CD8-positive, alpha-beta memory T cell (primary cell): ENCODE measurements at places on chromosomes 6 and 20.

DNA sequence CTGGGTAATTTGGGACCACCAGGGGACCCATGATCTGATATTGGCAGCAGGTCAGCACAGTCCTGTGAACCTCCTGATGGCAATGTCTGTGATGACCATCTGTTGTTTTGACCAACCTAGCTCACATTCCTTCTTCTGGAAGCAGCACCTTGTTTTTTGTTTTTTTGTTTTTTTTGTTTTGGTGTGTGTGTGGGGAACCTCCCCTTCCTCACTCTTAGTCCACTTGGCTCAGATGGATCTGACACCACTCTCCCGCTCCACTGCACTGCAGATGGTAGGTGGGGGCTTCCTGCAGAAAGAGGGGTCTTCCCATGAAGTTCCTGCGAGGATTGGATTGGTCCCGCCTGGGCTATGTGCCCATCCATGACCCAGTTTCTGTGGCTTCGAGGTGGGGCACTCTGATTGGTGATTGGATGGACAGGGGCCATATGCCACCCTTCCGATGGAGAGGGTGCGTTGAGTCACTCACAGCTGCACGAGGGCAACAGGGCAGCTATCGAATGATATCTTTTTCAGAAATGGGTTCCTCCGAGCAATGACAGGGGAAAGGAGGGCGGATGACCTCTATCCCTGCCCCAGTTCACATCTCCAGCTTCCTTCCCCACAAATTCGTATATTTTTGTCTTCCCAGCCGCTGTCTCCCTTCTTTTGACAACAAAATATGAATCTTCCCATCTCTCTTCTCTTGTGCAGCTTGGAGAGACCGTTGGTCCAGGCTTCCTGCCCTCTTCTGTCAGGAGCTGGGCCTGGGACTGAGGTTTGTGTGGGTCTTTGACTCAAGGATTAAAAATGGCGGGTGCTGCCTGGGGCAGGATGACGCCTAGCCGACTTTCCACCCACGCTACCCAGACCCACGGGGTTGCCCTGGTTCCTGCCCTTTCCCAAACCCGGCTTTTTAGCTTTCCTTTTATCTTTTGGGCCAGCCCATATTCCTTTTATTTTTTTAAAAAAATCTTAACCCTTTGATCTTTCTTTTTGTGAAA lies 132.1 kb upstream of the KCNG1 start:
- no peak for DNase-seq

DNA sequence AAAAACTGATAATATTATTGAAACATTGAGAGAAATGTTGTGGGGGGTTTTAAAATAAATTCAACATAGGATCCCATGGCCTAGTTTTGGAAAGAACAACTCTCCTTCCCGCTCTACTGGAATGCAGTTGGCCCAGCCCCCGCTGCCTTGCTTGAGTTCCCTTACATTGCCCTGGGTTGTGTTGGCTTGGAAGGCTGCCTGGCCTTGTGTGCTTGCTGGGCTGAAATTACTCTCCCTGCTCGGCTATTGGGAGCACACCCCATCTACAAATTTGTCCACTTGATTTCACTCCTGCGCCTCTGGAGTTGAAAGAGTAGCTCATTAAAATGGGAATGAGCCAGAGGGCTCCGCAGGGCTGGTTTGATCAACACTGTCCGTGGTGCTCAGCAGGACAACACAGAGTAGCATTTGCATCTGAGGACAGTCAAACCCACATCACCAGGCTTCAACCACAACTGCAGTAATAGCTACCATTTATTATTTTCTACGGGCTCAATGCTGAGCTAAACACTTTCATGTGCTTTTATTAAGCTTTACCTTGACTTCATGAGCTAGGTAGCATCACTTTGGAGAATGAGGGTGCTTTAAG lies 35.2 kb downstream of the DOK5 start:
- no peak for DNase-seq

GRCh38 chr6:43842231-43842794 lies 72.3 kb downstream of the VEGFA start:
- no peak for DNase-seq

DNA sequence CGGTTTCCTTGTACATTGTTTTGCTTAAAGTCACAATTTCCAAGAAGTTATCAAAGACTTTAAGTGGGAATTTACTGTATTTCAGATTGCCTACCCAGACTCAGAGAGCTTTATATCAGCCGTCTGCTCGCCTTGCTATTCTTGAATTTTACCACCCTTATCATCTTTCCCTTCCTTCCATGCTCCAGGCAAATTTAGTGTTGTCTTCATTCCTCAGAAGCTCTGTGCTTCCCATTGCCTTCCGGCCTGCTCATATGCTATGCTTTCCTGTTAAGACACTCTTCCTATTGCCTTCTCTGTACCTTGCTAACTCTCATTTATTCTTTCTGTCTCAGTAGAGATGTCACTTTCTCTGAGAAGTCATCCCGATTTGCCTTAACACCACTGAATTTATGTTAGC lies 52.1 kb downstream of the CD2AP start:
- DNase-seq = no peak

DNA sequence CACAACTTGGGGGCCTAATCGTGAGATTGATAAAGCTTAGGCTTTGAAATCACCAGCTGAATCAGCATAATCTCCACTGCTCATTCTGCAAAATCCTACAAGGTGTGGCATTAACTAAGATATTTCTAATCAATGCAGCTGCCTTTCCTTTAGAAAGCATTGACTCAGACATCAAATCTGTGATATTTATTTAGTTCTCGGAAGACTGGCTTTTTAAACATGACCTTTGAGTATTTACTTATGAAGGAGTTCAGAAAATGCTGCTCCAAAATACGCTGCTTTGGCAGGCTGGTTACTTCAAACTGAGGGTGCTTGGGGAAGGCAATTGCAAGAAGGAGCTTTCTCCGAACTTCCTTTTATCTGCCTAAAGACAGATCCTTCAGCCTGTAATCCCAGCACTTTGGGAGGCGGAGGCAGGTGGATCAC lies 23.7 kb upstream of the FUCA2 start:
- DNase-seq = no peak

GRCh38 chr20:59042151-59042795 lies at the start of gene PRELID3B:
Gene PRELID3B (minus strand): TSS chr20:59042786. CDS start chr20:59042730, 56 bp downstream.
- DNase-seq = peak; percentile 23

DNA sequence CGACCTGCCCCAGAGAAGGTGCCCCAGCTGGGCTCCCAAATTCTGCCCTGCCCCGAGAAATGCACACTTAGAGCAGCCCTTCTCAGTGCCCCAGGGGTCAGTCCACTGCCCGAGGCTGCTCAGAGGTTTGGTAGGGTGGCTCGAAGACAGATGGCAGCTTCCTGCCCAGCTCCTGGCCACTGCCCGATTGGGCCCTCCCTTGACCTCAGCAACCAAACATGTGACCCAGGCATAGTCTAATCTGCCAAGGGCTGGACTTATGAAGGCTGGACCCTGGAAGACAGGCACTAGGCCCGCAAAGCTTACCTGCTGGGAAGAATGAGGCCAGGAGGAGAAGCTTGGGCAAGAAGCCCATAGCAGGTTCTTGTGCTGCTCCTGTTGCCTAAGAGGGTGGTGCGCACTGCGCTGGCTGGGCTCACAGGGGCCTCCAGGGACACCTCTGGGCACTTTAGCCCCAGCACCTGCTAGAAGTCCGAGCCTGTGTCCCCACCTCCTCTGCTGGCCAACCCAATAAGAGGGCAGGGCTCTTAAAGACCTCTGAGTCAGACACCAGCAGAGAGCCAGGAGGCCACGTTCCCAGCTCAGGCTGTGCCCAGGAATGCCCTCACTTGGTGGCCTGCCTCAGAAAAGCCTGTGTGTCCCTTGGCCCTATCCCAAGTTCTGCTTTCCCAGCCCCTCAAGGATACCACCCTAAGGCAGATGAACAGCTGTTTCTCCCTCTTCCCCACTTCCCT lies 5.5 kb downstream of the SIGLEC1 start:
- no peak for DNase-seq

DNA sequence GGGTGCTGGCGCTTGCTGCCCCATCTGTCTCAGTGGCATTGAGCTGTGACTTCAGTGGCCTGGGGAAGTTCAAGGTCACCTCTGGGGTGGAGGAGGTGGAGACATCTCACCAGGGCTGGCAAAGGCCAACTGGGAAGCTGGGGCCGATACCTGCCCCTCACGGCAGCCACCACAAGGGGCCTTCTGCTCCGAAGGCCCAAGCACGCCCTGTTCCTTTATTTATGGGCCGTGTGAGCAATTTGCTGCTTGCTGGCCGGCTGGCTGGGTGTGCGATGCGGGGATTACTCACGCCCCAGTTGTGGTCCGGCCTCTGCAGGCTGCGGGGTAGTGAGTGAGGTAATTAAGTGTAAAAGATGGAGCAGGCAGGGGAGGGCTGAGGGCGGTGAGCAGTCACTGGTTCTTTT lies 13.2 kb upstream of the SCRT2 start:
- no peak for DNase-seq

- no peak for DNase-seq
Measured at GRCh38 chr20:17457079-17457478, 74.1 kb downstream of the BFSP1 start.

DNA sequence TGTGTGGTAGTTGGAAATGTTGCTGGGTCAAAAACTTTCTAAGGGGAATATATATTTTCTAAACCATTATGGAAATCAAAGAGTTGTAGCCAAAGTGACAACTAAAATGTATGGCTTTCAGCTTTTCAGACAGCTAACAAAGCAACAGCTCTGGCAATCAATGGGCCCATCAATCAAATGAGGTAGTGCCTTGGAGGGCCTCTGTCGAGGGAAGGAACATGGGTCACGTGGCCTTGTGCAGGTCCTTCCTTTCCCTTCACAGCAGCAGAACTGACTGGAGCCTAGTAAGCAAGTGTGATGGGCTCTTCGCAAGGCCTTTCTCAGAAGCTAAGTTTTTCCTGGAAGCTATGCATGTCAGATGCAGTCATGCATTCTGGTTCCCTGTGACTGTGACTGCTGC lies 17.9 kb downstream of the FAXC start:
- DNase-seq = no peak

- no peak for DNase-seq
Measured at GRCh38 chr6:158760618-158761250, 58.4 kb downstream of the EZR start.

GRCh38 chr6:169991913-169992312 lies 240.5 kb downstream of the ERMARD start:
- DNase-seq = no peak

DNA sequence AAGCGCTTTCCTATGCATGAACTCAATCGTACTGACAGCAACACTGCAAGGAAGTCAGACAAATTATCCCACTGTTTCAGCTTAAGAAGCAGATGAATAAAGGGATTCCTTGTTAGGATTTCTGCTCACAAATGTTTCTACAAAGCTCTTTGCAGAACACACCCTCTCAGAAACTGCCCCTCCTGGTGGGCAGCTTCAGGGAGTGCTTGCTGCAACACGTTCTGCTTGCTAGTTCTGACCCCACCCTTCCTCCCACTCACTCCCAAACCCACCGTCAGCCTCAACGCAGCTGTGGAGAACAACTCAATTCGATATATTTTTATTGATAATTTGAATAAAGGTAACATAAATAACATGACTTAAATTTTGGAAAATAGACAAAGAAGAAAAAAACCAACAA lies 250.8 kb upstream of the PRDM1 start:
- no peak for DNase-seq

- no peak for DNase-seq
Measured at GRCh38 chr20:49889001-49889934, 26.1 kb downstream of the SPATA2 start.

GRCh38 chr20:45368221-45368980 lies 5.4 kb downstream of the SYS1 start:
- DNase-seq = peak; percentile 24

GRCh38 chr6:1024587-1024986 lies 287.3 kb upstream of the FOXQ1 start:
- no peak for DNase-seq

GRCh38 chr6:162325826-162326225 lies 401.7 kb downstream of the PRKN start:
- no peak for DNase-seq

DNA sequence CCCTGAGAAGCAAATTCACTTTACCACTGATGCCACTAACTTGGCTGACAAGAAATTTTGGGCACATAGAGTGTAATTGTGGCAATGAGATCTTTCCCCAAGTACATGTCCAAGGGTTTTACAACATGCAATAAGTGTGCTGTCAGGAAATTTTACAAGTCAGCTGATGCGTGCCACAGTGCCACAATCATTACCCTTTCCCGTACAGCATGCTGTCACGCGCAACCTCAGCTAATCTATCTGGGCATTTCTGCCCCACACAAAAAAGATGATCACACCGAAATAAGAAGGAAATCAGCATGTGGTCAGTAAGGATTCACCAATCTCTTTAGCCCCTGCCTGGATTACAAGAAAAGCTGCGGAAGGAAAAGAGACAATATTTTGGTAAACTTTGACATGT lies 163.6 kb upstream of the PREP start:
- no peak for DNase-seq

GRCh38 chr6:106799031-106799894 lies 169.9 kb downstream of the QRSL1 start:
- DNase-seq = no peak

DNA sequence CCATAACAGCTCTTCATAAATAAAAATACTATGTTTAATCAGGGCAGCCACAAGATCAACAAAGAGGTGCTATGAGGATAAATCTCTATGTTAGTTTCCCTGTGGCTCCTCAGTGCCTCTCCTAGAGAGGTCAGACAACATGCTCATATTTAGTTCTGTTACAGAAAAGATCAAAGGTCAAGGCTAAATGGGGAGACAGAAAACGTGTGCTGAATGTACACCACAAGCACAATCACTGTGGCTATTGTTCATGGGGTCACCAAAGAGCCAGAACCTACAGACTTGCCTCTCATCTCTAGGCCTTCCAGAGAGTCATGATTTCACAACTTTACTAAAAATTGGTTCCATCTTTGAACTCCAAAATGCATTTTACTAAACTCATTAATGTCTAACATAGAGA lies 409.8 kb downstream of the HACE1 start:
- no peak for DNase-seq

- DNase-seq = no peak
Measured at GRCh38 chr6:22444330-22444729, 125.0 kb upstream of the HDGFL1 start.

GRCh38 chr6:109102762-109103161 lies 7.5 kb downstream of the CEP57L1 start:
- no peak for DNase-seq

GRCh38 chr6:42404484-42404883 lies 47.2 kb downstream of the TRERF1 start:
- no peak for DNase-seq

GRCh38 chr20:8287340-8287739 lies 155.3 kb downstream of the PLCB1 start:
- DNase-seq = no peak
